Fibroblast of skin of abdomen (primary cell): ENCODE measurements at places on chromosomes 11 and 22.

GRCh38 chr11:124583781-124584180 is 14.0 kb downstream of the OR8A1 start:
- DNase-seq: no peak

DNA sequence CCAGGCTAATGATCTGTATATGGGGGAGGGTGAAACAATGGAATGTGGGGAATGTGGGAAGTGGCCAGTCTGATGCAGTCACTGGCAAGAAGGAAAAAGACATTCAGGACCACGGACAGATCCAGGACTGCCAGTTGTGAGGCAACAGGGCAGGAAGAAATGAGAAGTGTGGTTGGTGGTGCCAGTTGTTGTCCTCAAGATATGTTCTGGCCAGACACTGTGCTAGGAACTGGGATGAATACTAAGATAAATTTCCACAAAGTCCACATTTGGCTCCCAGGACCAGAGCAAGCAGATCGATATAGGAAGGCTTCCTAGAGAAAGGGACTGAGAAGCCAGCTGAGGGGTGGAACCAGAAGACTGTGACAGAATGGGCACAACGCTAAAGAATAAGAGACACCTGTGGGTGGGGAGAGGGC is 6.8 kb upstream of the TPBGL start:
- peak; percentile 57 for DNase-seq

DNA sequence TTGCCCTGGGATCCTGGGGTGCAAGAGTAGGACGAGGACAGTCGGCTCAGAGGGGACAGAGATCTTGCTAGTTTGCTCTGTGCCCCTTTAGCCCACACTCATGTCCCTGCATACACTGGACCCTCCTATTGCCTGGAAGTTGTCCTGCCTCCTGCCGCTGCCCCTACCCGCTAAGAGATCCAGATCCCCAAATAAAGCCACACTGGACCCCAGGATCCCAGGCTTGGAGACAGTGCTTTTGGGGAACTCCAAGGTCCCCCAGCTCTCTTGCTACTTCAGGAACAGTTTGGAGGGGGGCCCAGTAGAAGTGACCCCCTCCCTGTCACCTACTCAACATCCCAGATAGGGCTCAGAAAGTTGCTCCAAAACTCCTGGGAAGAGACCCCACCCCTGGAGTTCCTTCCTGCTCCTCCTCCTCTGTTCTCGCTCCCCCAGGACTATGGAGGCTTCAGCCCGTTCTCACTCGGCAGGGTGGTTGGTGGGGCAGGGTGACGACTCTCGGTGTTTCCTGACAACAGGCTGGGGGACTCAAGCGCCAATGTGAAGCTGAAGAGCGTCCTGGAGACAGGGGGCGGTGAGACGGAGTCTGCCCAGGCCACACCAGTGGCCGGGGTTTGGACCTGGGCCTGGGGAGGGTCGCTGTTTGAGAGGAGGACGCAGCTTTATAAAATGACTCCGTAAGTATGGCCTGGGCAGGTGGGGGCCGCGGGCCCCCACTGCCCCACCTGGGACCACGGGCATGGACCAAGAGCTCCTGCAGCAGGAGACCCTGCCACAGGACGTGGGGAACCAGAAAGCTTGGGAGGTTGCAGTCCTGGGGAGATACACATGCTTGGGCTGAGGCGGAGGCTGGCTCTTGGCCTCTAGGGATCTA is 19.2 kb upstream of the TUB start:
- DNase-seq: no peak

DNA sequence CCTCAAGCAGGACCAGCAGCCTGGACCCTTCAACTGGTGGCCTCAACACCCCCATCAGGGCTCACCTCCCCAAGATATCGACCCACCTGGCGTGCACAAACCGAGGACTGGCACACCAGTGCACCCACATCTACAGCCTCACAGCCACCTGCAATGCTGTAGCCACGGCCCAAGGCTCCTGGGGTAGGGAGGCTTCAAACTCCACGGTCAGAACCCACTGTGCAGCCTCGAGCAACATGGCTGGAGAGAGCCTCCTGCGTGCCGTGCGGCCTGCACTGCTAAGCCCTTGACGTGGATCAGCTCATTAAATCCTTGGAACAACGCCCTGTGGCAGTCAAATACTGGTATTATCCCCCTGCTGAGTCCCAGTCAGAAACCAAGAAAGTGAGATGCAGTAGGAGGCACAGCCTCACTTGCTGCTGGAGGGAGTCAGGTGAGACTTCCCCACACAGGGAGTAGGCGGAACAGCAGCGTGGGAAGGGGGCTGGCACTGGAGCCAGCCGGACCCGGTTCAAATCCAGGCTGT is 4.6 kb downstream of the CARD10 start:
- DNase-seq: no peak

GRCh38 chr11:35983981-35984380 is 40.1 kb downstream of the LDLRAD3 start:
- no peak for DNase-seq
